ENCODE measurements at places on chromosomes 7 and 10.

GRCh38 chr10:125082881-125083575 lies 77.3 kb downstream of the CTBP2 start:
- DNase-seq: no peak

- no peak for DNase-seq
These were observed 190.0 kb downstream of the FAM107B start for GRCh38 chr10:14584661-14585060.

- DNase-seq: no peak
These were observed 635.3 kb downstream of the INHBA start for GRCh38 chr7:41067576-41067975.

GRCh38 chr10:9895453-9895852 lies 1122.2 kb upstream of the CELF2 start:
- DNase-seq: no peak

All from NCI-H774 (cell line).